Mesendoderm (in vitro differentiated cells): ENCODE measurements at places on chromosomes 13 and 19.

DNA sequence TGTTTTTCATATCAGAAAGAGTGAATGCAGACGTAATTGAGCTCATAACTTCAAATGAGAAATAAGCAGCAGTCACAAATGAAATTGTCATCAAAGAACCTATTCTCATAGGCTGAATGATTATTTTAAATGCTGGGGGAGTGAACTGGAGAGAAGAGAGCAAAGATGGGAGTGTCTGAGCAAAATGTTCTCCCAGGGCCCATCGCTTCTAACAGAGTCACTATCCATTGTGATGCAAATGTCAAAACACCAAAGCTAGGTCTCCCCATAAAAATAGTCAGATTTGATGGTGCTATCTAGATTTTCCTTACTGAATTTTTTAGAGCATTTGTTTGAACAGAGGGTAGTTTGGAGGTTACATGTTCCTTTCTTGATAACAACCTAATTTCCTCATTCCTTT lies 278.7 kb downstream of the PCDH9 start:
- no peak overlapping the region for H3K27ac ChIP-seq
- no peak overlapping the region for H3K4me3 ChIP-seq
- no peaks in the 10 kb centered on the region for H3K36me3 ChIP-seq
- peaks cover 4% of the 10 kb centered on the region for H3K4me1 ChIP-seq
- DNase-seq = peak; percentile 13

- peak overlapping the region; percentile 3 for H3K27ac ChIP-seq
- H3K27me3 ChIP-seq = no peaks in the 10 kb centered on the region
- no peaks in the 10 kb centered on the region for H3K36me3 ChIP-seq
- no peak overlapping the region for H3K4me3 ChIP-seq
- H3K4me1 ChIP-seq = no peaks in the 10 kb centered on the region
- peak; percentile 65 for DNase-seq
These were observed 121.3 kb upstream of the UFM1 start for GRCh38 chr13:38228322-38228721.

DNA sequence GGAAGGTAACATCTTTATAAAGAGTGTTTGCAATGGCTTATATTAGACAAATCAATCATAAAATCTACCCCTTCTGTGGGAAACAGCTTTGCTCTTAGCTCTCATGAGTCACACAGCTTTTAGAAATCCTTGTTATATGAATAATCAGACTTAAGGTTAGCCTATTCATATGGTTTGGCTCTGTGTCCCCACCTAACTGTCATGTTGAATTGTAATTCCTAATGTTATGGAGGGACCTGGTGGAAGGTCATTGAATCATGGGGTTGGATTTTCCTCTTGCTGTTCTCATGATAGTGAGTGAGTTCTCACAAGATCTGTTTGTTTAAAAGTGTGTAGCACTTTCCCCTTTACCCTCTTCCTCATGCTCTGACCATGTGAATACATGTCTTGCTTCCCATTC lies 704.2 kb upstream of the KLHL1 start:
- H3K27ac ChIP-seq = no peak overlapping the region
- H3K4me1 ChIP-seq = no peaks in the 10 kb centered on the region
- H3K27me3 ChIP-seq = no peaks in the 10 kb centered on the region

DNA sequence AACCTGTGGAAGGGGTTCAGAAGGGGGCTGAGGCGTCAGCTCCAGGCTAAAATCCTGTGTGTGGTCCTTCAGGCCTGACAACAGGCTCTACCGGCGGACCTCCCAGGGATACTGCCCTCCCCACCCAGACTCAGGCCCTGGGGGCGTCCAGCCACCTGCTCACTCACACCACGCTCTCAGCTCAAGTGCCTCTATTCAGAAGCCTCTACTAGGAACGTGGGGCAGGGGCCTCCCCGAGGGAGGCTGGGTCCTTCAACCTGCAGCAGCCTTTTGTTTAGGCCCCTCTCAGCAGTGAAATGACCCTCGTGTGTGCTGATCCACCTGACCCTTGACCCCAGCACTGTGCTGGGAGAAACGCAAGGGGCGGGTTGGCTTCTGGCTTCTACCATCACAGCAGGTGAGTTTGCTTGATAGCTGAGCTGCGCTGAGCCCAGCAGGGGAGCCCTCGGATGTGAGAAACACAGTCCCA lies 10.6 kb downstream of the PLPP2 start:
- H3K4me3 ChIP-seq = no peak overlapping the region
- no peaks in the 10 kb centered on the region for H3K27me3 ChIP-seq
- no peaks in the 10 kb centered on the region for H3K4me1 ChIP-seq
- DNase-seq = no peak

GRCh38 chr13:75092143-75092542 lies 389.8 kb downstream of the TBC1D4 start:
- no peak overlapping the region for H3K27ac ChIP-seq
- no peak overlapping the region for H3K4me3 ChIP-seq
- no peaks in the 10 kb centered on the region for H3K27me3 ChIP-seq
- H3K36me3 ChIP-seq = no peaks in the 10 kb centered on the region
